ENCODE measurements at places on chromosomes 4 and X.

- no peak for DNase-seq
Measured at GRCh38 chrX:4710618-4711433, 997.4 kb upstream of the PRKX start.

DNA sequence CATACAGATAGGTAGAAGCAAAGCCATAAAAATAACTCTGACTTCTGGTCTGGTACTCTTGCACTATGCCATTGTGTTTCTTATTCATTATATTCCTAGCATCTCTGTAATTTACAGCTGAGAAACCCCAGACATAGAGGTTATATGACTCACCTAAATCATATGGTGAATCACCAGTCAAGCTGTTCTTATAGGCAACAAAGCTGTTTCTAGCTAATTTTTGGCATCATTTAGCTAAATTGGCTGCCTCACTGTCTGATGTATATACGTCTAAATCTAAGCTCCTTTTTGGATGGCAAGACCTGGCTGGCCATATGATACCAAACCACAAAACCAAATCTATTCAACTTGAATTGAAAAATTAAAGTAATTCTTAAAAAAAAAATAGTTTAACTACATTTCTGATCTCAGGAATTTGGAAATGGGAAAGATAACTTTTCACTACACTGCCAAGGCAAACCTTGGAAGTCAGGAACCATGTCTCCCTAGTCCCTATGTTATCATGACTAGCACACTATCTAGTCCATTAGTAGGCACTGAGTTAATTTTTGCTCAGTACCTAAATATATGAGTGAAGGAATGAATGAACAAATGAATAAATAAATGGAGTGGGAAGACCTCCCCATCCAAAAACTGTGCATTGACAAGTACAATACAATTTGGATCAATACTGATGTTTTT is 41.3 kb upstream of the STAG2 start:
- DNase-seq: no peak

DNA sequence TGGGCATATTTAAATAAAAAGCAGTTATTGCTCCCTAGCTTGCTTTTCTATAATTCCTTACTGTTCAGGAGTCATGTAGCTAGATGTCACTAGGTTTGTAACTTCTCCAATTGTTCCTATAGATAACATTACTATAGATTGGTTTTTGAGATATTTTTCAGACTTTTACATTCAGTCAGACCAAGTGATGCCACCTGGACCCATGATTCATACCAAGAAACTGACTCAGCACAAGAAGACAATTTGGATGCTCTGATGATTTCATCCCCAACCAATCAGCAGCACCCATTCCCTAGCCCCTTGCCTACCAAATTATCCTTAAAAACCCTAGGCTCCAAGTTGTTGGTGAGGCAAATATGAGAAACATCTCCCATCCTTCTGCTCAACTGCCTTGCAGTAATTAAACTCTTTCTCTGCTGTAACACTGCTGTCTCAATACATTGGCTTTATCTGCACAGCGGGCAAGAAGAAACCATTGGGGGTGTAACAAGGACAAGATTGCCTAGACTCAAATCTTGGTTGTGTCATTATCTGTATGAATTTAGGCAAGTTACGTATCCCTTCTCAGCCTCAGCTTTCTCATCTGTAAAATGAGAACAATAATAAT is 11.8 kb upstream of the NEIL3 start:
- DNase-seq: no peak

DNA sequence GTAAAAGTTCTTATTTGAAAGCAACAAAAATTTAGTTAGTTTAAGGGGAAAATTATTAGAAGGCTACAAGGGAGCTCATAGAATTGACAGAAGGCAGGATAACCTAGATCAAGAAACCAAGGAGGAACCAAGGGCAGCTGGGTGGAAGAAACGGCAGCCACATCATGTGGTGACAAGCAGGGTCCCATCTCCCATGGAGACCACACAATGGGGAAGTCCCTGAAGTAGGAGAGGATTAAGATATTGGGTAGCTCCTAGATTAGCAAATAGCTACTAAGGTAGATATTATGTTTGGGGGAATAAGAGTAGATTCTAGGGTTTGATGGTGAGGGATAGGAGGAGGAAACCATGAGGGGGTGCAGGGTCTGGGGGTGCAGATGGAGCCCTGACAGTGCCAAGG is 48.0 kb upstream of the TMEM154 start:
- DNase-seq: no peak

- no peak for DNase-seq
Measured at GRCh38 chr4:153318696-153319320, 25.7 kb upstream of the MND1 start.

- no peak for DNase-seq
Measured at GRCh38 chr4:56148428-56148827, 199.7 kb downstream of the CEP135 start.

GRCh38 chrX:17803449-17803848 is 57.6 kb downstream of the RAI2 start:
- DNase-seq: no peak

- no peak for DNase-seq
Measured at GRCh38 chr4:173189117-173189693, 20.6 kb downstream of the GALNT7 start.

DNA sequence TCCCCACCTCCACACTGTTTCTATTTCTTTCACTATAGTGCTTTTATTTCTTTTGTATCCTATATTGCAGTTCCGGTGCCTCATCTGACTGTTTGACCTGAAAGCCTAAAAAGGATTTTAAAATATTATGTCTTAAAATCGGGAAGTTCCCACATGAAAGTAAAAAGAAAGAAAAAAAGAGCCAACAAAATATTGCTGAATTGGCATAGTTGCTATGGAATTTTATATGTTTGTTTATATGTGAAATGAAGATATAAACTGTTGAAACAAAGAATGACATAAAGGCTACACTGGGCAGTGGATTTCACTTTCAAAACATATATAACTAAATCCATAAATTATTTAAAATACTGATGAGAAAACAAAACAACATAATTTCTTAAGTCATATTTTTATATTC is 1383.7 kb downstream of the C4orf33 start:
- DNase-seq: no peak

DNA sequence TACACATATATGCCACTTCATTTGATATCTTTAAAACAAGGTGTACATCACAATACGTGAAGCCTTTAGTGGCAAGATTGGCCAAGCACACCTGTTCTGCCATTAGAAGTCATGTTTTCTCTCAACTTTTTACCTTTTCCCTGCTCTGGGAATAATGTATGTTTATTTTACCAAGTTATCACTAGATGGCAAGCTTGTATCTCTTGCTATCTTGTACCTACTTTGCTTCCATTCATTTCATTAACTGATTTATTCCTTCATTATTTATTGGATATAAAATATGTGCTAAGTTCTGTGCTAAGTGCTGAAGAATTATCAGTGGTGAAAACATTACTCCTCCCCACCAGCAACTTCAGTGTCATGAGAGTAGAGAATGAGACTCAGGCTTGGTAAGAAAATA is 245.5 kb downstream of the ANK2 start:
- DNase-seq: no peak

DNA sequence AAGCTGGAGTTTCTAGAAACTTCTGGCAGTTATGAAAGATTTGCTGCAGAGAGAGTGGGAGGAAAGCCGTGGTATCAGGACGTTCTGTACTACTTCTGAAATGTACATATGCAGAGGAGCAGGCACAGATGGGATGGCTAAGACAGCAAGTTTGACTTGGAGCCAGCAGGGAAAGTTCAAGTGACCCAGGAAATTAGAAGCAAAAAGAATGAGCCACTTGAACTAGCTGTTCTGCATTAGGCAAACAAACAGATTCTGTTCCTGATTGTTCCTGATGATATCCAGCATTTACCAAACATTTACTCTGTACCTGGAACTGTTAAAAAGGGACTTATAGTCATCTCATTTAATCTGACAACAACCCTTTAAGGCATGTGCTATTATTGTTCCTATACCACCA is 41.4 kb upstream of the CXCL13 start:
- no peak for DNase-seq

GRCh38 chr4:142614621-142615323 is 231.3 kb downstream of the INPP4B start:
- DNase-seq: no peak

DNA sequence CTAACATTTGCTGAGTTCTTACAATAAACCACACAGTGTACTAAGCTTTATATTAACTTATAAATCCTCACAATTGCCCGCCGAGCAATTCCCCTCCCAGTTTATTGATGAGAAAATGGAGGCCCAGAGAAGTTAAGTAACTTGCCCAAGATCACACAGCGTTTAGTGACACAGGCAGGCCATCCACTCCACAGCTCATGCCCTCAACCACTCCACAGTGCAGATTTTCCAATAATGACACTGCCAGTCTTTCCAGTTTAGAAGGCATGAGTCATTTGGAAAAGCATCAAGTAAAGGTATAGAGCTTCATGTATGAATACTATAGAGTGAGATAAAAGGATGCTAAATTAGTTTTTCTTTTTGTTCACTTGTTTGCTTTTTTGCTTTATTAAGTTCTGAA is 208.5 kb downstream of the CAMK2D start:
- no peak for DNase-seq
